ENCODE measurements at places on chromosomes 1 and 21. TPM values are rescaled to one million over a fixed set of nuclear protein-coding genes. Genes with fewer than 3 reads are reported as not detected.

- DNase-seq, result no peak
Measured at GRCh38 chr21:45016031-45016405, 58.4 kb upstream of the ADARB1 start.

GRCh38 chr21:32424191-32424535, 11.7 kb downstream of the EVA1C start:
- no peak for DNase-seq

- no peak for DNase-seq
Measured at GRCh38 chr1:54126271-54126815, 26.5 kb downstream of the CDCP2 start.

DNA sequence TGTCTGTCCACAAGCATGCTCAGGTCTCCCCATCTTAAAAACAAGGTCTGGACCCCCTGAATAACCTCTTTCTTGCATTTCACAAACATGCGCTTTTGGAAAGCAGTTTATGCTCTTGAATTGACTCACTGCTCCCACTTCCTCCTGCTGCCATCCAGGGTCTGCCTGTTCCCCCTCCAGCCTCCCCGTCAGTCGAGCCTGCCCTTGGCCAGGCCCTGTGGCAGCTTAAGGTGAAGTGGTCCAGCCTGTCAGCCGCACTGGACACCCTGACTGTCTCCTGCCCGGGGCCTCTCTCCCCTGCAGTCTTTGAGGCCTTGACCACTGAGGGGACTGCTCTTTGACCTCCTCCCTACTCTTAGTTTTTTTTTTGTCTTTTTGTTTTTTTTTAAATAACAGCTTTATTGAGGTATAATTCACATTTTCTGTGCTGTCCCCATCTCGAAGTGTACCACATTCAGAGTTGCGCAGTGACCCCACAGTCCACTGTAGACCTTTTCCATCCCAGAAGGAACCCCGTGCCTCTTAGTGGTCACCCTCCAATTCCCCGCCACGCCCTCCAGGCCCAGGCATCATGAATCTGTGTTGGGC, 18.3 kb downstream of the GPR137B start:
- no peak for DNase-seq

DNA sequence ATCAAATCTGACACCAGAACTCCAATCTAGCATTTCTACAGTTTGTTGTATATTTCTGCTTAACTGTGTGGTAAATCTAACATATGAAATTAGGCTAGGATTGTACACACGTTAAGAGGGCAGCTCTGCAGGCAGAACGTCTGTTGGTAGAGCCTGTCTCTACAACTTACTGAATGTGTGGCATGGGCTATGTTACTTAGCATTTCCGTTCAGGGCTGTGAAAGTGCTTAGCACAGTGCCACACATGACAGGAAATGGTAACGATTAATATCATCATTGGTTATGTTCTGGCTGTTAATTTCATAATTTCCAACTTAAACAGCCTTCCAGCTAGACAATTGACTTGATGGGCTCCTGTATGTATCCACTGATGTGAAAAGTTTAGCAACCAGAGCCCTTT, 9.6 kb upstream of the C8B start:
- DNase-seq, result no peak

- DNase-seq, result peak; percentile 94
Measured at GRCh38 chr1:203408486-203409481, 57.9 kb upstream of the FMOD start.

AGMAT gene
- total RNA-seq, result not detected

- DNase-seq, result no peak
Measured at GRCh38 chr1:235105051-235106043, 23.3 kb downstream of the TOMM20 start.

GRCh38 chr1:227763246-227764018, 28.2 kb downstream of the SNAP47 start:
- no peak for DNase-seq

KDF1 gene
- total RNA-seq, result 1.2 TPM

GRCh38 chr1:69671363-69672010, 103.8 kb downstream of the LRRC7 start:
- no peak for DNase-seq

DNA sequence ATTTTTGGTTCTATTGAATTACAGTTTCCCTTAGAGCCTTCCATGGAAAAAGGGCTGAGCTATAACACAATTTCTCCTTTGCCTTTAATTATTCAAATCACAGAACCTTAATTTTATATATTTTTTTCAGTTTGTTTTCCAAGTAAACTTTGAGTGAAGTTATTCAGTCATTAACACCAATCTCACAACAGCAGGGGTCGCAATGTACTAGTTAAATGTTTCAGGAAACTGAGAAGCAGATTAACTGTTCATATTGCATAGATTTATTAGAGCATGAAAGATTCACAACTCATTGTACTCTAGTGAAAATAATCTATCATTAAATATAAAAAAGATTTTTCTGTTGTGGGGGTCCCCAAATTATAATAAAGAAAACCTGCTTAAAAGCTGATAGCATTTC, 64.1 kb downstream of the KIFAP3 start:
- DNase-seq, result no peak

ARMH1 gene
- total RNA-seq, result 1.2 TPM

DNA sequence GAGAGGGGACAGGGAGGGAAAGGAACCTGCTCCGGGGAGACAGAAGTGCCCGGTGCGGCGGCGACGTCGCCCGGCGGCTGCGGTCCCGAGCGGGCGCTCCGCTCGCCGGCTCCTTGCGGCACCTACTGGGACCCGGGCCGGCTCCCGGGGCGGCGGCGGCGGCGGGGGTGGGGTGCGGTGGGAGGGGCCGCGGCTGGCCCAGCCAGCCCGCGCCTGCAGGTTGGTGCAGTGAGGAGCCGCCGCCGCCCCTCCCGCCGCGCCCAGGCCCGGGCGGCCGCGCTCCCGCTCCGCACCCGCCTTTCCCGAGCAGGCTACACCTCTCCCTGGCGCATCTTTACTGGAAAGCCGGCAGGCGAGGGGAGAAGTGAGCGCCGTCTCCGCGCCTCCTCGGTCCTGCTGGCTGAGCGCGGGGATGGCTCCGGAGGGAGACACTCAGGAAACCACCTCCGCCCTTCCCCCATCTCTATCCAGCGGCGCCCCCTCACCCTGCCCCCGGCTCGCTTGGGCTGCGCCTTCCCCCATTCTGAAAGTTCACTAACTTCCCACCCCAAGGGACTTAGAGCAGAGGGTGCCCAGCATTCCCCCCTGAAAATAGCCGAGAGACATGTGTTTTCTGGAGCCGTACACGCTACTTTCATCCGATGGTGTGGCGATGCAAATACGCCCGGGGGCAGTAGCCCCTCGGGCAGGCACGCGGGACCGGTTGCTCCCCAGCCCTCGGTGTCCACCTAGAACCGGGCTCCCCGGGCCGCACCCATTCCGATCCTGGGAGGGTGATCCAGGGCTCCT, at the start of gene PLD5:
TSS of gene PLD5 (minus strand) at position 127 of the 789 bp plus-strand sequence.
- DNase-seq, result peak; percentile 47

SLC1A7 gene
- total RNA-seq, result 0.71 TPM

- no peak for DNase-seq
Measured at GRCh38 chr1:167088746-167089417, 1.3 kb downstream of the GPA33 start.

PPM1J gene
- total RNA-seq, result 5.7 TPM

ZMYND12 gene
- total RNA-seq, result 2.1 TPM

GRCh38 chr1:44613941-44614340, 60.3 kb downstream of the TMEM53 start:
- DNase-seq, result no peak

- no peak for DNase-seq
Measured at GRCh38 chr1:154593390-154593789, 14.6 kb downstream of the ADAR start.

GRCh38 chr1:230781594-230781993, 34.4 kb downstream of the CAPN9 start:
- DNase-seq, result no peak

CYP4A11 gene
- total RNA-seq, result not detected

GRCh38 chr1:76944942-76945341, 77.7 kb downstream of the ST6GALNAC5 start:
- DNase-seq, result no peak

DNA sequence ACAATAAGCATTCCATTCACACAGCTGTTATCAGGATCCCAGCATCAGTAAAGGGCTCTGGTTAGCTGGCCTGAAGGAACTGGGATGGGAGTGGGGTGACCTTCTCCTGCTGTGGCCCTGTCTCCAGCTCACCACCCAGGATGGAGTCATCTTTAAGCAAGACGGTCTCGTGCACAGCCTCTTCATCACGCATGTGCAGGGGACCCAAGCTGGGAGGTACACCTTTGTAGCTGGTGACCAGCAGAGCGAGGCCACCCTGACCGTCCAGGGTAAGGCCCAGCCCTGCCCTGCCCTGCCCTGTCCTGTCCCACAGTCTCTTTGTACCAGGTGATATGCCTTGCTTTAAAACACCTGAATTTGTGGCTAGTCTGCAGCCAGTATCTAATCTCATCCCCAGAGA, 24.3 kb downstream of the IGFN1 start:
- DNase-seq, result no peak

DNA sequence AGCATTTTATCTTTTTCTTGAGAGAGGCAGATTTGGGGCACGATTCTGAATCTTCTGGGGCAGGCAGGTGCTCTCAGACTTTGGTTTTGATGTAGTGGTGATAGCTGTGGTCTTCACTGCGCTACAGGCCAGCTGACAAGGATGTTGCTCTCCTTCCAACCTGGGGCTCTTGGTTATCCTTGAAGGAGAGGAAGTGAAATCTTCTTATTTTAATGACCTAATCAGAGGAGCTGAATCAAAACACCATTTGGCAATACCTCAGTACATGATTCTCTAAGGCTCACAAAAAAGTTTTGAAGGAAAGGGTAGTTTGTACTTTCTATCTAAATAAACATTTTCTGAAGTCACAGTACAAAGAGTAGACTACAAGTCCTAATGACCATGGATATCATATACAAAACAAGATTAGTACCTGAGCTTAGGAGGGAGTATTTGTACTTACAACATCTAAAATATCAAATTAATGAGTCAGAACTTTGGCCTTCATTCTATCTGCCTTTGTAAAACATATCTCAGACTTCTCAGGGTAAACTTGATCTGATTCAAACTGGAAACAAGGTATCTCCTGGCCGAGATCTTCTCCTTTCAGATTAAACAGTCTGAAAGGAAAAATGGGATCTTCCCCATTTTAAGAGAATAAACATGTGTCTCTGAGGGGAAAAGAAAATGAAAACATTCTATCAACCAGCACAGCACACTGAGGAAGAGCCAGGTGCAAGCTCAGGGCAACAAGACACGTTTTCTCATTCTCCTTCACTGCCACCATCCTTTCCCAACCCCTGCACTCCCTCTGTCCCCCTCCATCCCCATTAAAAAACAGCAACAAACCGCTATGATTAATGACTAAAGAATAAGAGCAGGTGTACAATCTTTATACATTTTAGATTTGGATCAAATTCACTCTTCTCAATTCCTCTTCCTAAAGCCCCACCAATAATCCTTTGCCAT, 69.2 kb downstream of the SH3GLB1 start:
- no peak for DNase-seq

COL11A1 gene
- not detected for total RNA-seq

- DNase-seq, result no peak
Measured at GRCh38 chr1:147758379-147759100, 1.9 kb downstream of the GJA5 start.

Measured in right cardiac atrium (tissue), 5 donors.